Suppressor macrophage treated with lipopolysaccharide for 4 hours (primary cell): ENCODE measurements at places on chromosomes 7 and 10.

DNA sequence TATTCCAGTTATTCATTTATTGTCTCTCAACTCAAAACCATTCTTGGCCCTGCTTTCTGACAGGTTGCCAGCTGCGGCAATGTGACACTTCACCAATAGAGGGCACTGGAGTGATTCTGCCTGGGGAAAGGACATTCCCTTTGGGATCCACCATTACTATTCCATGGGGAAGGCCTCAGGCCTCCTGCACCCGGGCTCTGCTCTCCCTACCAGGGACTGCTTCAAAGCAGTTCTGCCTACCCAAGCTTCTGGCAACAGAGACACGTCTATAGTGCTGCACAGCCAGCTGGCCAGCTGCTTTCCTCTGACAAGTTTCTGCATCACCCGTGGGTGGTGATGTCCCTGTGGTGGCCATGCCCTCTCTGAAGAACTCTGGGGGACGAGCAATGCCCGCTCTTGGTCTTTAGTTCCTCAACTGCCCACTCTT is 163.8 kb downstream of the ELMO1 start:
- peak; percentile 67 for DNase-seq

DNA sequence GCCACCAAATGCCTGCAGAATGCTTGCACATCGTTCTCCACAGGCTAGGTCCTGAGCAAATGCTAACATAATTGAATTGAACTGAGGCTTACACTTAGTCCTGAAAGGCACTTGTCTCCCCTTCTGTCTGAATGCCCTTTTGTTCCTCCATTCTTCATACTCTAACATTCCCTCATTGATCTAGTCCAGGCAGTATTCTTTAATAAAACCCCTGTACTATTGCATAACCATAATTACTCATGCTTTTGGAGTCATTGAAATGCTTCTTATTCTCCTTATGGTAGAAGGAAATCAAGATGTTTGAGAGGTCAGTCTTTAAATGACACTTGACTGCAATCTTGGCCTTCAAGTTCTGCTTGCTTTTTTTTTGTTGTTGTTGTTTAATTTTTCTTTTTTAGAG is 7.1 kb downstream of the PI4K2A start:
- peak; percentile 62 for DNase-seq

DNA sequence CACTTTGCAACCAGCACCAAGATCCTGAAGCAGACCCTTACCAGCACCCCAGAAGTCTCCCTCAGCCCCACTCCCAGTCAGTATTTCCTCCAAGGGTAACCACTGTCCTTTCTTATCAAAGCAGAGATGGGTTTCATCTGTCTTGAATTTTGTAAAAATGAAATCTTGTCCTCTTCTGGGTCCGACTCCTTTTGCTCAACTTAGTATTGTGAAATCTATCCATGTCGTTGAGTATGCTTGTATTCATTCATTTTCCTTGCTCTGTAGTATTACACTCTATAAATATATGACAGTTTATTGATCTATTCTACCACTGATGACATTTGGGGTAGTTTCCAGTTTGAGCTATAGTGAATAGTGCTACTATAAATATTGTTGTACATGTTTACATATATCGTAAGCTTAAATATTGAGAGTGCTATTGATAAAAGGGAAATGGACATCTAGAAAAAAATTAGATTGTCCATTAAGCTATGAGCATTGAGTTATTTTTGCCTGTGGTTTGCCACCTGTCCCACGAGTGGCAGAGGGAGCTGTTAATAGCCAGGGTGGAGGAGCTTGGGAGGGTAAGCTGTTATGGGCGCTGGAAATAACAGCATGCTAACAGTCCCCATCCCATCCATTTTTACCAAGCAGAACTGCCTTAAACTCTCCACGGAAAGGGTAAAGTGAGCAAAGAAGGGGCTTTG is 36.5 kb downstream of the AIFM2 start:
- no peak for DNase-seq

DNA sequence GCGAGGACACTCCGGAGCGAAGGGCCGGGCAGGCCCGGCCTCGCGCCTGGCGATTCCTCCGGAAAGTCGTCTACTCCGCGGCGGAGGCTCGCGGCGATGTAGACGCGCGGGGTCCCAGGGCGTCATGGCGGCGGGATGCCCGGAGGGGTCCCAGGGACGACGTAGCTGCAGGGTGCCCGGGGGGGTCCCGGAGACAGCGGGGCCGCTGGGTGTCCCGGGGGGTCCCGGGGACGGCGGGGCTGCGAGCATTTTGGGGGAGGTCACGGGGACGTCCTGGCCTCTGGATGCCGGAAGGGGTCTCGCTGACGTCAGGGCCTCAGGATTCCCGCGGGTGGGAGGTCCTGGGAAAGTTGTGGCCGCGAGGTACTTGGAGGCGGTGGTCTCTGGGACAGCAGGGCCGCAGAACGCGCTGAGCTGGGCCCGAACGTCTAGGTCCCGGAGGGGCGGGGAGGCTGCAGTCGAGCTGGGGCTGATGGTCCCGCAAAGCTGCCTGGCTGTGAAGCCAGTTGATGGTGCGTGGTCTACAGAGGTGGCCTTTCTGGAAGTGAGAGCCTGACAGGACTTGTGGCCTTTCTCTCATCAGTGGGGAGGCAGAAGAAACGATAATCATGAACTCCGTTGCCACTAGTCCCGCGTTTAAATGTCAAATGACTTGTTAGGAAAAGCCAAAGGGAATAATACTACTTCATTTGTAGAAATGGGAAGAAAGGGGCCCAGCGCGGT is 637 bp downstream of the HSPA14 start:
- peak; percentile 26 for DNase-seq

DNA sequence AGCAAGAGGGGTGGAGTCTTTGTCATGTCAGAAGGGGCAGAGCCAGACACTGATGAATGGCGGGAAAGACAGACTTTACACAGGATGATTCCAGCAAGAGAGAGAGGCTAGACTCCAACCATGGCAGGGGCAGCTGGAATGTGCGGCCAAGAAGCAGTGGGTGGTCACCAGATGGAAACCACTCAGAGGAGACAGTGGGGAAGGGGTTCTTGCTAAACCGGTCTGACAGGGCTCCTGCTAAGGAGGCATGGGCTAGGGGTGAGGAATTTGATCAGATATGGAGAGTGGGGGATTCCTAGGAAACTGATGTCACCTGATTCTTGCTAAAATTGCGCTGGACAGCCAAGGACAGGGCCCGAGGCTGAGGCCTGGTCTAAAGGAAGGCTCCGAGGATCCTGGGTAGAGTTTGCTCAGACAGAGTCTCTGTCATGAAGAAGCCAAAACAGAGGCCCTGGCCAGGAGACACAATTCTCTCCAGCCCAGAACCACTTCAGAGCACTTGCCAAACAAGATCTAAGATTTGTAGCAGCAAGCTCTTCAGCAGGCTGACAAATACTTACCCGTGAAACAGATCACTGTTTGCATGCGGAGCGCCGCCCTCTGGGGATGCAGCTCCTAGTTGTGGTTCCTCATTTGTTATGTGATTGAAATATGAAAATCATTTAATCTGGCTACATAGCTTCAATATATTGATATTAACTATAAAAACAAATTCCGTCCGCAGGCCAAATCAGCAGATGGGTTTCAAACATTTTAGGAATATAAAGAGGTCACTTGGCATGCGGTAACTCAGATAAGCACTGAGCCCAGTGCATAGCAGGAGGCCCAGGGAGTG is 377.0 kb downstream of the TCERG1L start:
- no peak for DNase-seq

GRCh38 chr7:44713680-44714335 is 34.8 kb upstream of the ZMIZ2 start:
- no peak for DNase-seq

- no peak for DNase-seq
Observed at GRCh38 chr7:142808802-142809583, 38.2 kb downstream of the PRSS2 start.

DNA sequence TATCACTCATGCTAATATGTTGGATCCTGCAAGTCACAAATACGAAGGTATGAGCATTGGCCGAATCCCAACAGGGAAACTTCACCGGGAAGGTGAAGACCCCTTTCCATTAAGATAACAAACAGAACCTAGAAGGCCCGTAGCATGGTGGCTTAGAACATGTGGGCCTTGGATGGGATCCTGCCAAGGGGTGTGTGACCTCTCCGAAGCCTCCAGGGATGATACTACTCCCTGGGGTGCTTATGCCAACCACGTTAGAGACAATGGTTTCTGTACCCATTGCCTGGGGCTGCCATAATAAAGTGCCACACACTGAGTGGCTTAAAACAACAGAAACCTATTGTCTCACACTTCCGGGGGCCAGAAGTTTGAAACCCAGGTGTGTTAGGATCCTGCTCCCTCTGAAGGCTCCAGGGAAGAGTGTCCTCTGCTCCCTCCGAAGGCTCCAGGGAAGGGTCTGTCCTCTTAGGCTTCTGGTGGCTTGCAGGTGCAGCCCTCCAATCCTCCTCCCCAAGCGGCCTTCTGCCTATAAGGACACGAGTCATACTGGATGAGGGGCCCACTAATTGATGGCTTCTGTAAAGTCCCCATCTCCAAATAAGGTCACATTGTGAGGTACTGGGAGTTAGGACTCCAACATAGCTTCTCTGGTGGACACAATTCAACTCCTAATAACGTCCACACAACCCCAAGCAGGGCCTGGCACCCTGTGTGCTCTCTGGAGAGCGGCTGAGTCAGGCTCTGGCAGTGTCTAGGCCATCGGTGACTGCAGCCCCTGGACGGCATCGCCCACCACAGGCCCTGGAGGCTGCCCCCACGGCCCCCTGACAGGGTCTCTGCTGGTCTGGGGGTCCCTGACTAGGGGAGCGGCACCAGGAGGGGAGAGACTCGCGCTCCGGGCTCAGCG is 992 bp upstream of the MGMT start:
- no peak for DNase-seq

DNA sequence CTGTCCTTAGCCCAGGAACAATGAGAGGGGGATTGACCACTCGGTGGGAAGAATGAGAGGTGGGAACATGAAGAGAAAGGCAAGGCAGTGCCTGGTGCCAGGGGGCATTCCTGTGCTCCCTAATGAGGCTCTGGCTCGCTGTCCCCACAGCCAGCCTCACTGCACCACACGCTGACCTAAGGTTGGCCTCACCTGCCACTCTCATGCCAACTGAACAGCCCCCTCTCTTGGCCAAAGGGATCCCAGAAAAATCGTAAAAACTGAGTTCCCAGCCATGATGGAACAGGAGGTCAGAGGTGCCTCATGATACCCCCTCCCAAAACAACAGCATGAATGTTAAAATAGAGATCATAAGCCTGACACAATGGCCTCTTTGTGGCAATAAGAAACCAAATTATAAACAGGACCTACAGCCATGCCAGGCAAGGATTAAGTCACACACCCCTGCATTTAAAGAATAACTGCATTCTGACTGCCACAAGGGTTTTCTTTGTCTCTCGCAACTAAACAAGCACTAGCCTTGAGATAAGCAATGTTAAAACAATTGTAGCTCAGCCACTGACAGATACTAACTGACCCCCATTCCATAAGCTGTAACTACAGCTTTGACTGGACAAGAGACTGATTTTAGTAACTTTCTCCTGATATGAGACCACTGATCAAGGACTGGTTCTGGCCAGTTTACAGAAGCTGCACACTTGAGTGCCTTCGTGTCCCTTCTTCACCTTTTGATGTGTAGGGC is 149.2 kb downstream of the SH2D4B start:
- no peak for DNase-seq

- DNase-seq = no peak
Observed at GRCh38 chr7:6012355-6013104, 3.5 kb downstream of the AIMP2 start.

- no peak for DNase-seq
Observed at GRCh38 chr7:142539901-142540300, 209.4 kb upstream of the PRSS1 start.

DNA sequence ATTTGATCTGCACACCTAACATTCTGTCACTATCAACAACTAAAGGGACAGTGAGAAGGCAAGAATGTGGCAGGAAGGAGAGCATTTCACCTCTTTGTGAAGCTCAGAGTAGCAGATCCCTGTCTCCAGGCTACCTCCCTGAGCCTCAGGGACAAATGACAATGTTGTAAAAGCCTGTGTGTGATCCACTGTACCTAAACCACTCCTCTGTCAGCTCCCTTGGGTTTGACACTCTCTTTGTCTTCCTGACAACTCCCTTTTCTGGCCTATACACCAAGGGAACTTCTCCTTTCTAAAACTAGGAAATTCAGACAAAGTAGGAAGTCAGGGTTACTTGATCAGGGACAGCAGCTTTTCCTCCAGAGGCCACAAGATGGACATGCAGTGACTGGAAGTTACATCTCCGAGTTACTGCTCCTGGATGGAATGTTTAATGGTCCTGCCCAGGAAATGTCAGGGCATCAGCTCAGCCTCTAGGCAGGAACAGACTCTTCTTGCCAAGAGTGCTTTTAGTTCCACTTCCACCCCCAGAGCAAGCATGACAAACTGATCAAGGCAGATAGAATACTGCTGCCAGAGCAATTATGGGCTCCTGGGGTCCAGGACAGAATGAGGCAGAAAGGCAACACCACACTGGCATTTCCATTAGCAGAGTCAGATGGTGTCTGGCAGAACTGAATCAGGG is 1014.5 kb upstream of the LRRTM3 start:
- DNase-seq = no peak

DNA sequence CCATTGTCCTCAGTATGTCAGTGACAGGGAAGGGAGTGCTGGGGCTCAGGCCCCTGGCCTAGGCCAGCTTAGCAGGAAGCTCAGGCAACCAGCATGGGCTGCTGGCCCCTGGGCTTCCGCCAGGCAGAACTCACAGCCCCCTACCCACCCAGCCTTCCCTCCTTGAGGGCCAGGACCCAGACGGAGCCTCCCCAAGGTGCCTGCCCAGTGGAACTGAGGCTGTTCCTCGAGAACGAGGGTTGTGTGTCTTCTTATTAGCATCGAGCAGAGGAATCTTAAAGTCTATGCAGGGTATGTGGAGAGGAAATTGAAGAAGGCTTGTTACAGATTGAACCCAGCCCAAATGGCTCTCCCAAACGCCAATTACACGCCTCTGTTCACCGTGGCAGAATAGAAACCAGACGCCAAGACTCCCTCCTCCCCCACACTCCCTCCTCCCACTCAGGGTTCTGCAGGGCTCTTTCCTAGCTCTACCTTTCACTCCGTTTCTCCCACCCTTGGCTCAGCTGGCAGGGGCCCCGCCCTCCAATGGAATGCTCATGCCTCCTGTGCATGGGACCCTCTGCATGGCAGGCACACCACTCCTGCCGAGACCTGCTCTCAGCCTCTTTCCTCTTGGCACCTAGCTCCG is 134.4 kb downstream of the ZMIZ1 start:
- no peak for DNase-seq

DNA sequence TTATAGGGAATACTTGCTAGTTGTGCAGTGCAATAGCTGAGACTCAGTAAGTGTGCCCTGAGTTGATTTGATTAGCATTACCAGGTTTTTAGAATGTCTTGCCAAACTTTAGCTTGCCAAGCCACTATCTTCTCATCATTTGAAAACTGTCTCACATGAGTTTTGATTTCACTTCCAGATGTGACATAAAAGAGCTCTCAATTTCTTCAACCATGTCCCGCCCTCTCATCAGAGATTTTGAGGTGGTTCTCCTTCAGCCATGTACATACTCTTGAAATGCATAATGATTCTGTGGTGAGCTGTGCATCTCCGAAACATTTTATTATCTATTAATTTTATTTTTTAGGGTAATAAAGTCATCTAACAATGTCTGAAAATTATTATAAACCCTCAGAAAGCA is 215.0 kb upstream of the SEMA3E start:
- no peak for DNase-seq
